ENCODE measurements at places on chromosomes 7 and 10.

- DNase-seq: no peak
Observed at GRCh38 chr10:123885406-123886170, 6.0 kb downstream of the CPXM2 start.

- DNase-seq: peak; percentile 70
Observed at GRCh38 chr7:100694098-100694745, at the start of gene GIGYF1. GIGYF1 (minus strand) TSS chr7:100694250; CDS start chr7:100688238, 6,012 bp downstream.

DNA sequence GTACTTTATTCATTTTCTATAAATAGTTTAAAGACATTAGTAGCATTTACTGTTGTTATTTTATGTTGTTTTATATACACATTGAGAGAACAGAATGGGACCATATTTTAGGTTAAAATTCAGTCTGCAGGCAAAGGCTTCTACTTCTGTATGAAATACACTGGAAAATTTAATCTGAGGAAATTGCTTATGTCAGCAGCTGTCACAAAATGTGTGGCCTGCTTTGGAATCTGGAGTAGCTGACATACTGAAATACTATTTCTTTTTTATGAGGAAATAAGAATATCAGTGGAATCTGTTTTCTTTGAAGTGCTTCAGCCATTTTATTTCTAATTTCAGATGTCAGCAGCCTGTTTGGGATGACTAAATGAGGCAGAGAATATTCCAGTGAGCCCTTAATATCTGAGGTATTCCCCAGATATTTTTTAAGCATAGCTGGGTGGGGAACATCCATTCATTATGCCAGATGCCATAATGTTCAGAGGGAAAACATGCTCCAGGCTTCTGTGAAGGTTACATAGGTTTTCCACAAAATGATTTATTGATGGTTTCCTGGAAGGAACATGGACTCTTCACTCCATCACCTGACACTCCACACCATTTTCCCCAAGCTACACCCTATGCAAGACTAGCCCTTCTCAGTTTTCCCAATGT is 267.1 kb downstream of the ARL4A start:
- DNase-seq: no peak

DNA sequence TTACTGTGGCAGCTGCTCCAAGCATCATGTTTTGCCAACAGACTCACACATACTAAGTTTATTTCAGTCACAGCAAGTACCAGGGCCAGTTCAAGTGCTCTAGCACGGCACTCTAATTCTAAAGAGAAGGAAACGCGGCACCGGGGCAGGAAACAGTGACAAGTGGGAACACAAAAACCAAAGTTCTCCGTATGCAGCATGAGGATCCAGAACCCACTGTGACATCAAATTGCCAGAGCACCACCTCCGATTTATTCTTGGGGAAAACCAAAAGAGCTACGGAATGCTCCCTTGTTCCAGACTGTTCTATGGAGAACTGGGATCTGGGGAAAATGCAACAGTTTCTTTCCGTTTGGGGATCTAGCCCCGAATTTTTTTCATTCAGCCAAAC is 448 bp upstream of the PTER start:
- DNase-seq: peak; percentile 30

- no peak for DNase-seq
Observed at GRCh38 chr10:110546077-110546476, 21.4 kb upstream of the SMC3 start.

DNA sequence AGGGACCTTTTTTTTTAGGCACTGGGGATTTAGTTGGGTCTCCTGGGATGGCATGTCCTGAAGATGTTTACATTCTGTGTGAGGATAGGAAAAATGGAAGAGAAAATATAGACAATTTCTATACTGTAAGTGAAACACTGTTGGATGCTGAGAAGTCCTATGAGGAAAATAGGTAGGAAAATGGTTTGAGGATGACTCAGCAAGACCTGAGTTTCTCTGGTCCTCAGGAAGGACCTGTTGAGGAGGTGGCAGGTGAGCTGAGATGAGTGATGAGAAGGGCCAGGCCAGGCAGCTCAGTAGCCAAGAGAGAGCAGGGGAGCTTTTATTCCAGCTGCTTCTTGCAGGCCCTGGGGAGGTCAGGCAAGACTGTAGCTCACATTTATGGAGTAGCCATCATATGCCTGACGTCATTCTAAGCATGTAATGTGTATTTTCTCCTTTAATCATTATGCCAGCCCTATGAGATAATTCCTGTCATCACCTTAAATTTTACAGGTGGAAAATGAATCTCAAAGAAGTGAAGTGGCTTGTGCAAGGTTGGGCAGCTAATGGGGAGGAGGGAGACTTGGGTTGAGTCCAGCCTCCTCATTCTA is 19.1 kb upstream of the LRRC18 start:
- no peak for DNase-seq

DNA sequence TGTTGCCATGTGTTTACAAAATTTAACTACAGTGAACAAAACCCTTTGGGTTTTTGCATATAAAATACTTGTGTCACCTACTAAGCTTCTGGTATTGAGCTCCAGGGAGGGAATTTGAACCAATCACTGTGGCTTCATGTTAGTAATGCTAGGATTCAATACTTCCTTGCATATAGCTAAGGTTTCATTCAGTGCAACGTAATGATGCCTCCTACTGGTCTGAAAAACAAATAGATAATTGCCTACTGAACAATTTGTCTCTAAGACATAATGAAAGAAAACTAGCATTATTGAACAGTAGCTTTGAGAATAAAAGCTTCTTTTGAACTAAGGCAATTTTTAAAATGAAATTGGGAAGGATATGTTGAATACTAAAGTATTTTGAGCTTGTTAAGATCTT is 244.4 kb downstream of the ZWINT start:
- no peak for DNase-seq

DNA sequence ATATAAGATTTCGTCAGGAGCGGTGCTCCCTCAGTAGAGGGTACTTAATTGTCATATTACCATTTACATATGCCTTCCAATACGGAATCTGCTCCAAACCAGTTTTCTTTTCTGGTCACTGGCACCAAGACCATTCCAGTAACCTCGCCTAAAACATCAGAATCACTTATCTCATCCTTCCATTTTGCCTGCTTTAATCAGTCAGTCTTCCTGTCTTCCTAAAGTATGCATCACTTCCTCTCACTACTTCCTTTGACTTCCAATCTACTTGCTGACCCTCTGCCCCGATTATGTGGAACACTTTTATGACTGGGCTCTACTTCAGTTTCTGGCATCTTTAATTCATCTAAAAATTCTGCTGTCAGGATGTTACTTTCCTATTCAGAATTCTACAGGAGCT is 33.5 kb downstream of the CUL2 start:
- DNase-seq: no peak

- no peak for DNase-seq
Observed at GRCh38 chr10:2908851-2909630, 158.3 kb upstream of the PFKP start.

GRCh38 chr7:151793531-151793951 is 83.4 kb downstream of the PRKAG2 start:
- peak; percentile 72 for DNase-seq

- no peak for DNase-seq
Observed at GRCh38 chr7:64945503-64946175, 42.6 kb downstream of the ZNF273 start.

- DNase-seq: peak; percentile 56
Observed at GRCh38 chr7:151245360-151246101, 3.0 kb downstream of the SMARCD3 start.

DNA sequence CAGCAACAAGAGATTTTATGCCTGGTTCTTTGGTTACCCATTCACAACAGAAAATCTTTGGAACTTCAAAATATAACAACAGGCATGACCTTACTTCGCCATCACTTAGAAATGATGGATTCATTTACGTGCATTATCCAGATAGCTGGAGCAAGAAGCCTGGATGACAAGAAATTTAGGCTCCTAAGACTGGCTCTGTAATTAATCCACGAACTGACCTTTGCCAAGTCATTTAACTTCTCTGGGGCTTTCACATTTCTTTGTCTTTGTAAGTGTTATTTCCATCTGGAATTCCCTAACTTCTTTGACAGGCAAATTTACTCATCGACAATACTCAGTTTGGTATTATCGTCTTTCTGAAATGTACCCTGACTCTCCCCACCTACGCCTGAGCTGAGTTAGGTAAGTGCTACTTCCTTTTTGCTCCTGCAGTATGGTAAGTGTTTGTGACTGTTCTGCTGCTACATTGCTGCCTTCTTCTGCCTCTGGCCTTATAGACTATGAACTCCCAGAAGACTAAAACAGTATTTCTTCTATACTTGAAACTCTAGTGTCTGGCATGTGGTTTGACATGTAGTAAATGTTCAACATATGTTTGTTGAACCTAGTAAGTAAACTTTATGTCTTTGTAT is 5.5 kb upstream of the MDFIC start:
- DNase-seq: peak; percentile 39

DNA sequence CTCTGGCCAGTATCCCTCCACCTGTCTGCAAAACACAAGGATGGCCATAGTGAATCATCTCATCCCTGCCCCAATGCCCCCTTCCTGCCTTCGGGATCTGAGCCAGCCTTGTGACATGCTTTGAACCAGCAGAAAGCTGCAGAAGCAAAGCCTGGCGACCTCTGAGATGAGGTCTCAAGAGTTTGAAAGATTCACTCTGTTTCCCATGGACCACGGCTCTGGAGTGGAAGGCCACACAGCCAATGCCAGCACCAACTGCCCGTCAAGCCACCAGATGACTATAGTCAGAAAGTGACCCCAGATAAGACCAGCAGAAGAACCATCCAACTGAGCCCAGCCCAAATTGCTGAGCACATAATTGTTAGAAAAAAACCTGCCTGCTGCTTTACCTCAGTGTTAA is 193.9 kb upstream of the PPP2R2D start:
- DNase-seq: no peak

DNA sequence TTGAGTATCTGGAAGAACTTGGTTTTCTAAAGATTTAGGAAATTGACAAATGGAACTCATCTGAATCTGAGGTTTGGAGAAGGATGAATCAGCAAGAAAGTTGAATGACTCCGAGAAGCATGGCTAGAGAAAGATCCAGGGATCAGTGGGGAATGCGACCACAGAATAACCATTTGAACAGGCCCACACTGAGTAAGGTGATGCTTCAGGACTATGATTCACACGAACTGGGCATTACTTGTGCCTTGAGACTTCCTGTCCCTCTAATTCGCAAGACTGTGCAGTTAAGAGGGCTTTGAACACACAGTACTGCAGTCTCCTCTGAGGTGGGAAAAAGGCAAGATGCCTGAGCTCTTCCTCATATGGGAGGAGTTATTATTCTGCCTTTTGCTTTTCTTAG is 395.5 kb upstream of the POM121L12 start:
- no peak for DNase-seq

DNA sequence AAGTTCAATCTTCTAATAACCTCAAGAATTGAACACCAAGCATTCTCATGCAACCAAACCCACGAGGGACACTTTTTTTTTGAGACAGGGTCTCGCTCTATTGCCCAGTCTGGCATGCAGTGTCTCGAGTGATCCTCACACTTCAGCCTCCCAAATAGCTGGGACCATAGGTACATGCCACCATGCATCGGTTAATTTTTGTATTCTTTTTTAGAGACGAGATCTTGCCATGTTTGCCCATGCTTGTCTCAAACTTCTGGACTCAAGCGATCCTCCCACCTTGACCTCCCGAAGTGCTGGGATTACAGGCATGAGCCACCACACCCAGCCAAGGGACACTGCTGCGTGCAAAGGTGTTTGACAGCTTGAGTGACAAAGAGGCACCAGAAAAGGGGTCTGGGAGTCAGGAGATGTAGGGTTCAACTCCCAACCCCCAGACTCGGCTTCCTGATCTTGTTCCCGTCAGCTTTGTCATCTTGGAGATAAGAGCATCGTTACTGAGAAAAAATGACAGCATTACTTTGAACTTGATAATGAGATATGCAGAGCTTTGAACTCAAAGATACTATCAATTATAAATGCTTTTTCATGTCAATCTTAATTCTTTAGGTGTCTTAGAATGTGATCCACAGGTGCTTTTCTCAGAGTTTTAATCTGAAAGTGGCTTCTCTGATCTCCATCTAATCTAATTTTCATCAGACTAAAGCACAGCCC is 1.6 kb upstream of the CYTH3 start:
- DNase-seq: no peak

DNA sequence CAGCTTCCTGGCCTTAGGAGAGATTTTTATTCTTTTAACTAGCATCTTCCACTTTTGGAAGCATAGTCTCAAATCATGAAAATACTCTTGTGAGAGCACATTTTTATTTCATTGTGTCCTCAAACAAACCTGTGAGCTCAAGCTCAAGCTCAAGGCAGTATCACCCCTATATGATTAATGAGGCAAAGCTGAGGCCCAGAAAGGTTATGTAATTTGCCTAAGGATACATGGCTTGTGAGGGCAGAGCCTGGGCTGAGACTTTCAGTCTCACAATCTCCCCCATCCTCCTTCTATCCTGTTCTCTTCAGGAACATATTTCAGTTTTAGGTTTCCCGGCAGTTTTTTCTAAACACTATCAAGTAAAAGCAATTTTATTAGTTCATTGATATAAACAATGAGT is 359.5 kb downstream of the PTEN start:
- DNase-seq: no peak

- no peak for DNase-seq
Observed at GRCh38 chr7:1693991-1694524, 24.0 kb downstream of the ELFN1 start.

- no peak for DNase-seq
Observed at GRCh38 chr7:158123214-158123613, 464.4 kb downstream of the PTPRN2 start.

GRCh38 chr10:47296156-47296894 is 3.7 kb upstream of the GDF10 start:
- DNase-seq: no peak

DNA sequence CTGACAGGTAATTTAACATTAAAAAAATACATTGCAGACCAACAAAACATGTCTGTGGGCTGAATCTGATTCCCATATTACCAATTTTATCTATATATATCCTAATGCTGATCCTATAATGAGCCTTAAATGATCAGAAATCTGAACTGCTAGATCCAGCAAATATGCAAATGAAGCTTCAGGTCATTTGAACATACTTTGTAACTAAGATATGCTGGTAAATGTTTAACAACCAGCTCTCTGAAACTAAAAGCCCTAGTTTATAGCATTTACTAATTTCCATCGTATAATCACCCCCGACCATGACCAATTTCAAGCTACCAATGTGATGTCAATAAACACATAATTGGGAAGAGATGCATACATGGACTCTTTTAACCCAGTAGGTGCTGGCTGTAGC is 42.1 kb downstream of the PANK1 start:
- no peak for DNase-seq

All from suppressor macrophage (primary cell).